Psoas muscle (tissue), 8 donors: ENCODE measurements at places on chromosomes 16 and 17. TPM values are rescaled to one million over a fixed set of nuclear protein-coding genes. Genes with fewer than 3 reads are reported as not detected.
A peak's percentile ranks its signal among the peaks of the same experiment; 100 is the strongest.

LGALS9B gene
- not detected for total RNA-seq

SPNS2 gene
- total RNA-seq, result 3.5 TPM

DNA sequence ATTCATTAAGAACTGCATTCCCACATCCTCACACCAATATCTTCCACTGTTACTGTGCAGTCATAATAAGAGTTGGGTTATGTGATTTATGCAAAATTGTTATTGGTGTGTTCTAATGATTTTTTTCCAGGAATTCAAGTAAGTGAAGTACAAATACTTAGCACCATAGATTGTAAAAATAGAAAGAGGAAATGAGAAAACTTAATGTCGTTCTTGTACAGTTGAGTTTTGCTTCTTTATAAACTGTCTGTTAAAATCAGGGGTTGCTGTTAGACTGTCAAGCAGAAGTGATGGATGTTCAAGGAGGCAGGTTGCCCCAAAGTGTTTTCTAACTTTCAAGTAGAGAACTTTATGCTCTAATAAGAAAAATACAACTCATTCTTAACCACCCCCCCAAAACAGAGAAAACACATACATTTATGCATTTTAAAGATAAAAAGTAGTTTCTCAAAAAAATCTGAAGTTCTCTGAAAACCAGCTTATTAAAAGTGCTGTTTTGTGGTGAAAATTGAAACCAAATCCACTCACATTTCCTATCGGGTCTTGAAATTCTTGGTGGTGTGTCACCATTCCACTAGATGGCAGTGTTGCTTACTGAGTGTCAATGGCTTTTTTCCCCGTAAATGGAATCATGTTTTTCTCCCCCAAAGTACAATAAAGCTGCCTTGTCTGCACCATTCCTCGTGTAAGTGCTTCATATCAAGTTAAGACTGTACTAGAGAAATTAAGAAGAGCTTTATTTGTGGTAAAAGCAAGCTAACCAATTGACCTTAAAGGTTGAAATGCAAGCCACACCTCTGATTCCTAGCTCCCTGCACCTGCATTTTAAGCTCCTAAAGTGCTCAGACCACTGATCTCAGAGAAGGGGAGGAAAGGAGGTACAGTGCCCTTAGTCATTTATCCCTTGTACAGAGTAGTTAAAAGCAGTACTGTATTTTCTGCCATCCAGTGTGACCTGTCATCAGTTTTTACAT lies 4.7 kb upstream of the IGSF6 start:
- DNase-seq, result no peak

DNA sequence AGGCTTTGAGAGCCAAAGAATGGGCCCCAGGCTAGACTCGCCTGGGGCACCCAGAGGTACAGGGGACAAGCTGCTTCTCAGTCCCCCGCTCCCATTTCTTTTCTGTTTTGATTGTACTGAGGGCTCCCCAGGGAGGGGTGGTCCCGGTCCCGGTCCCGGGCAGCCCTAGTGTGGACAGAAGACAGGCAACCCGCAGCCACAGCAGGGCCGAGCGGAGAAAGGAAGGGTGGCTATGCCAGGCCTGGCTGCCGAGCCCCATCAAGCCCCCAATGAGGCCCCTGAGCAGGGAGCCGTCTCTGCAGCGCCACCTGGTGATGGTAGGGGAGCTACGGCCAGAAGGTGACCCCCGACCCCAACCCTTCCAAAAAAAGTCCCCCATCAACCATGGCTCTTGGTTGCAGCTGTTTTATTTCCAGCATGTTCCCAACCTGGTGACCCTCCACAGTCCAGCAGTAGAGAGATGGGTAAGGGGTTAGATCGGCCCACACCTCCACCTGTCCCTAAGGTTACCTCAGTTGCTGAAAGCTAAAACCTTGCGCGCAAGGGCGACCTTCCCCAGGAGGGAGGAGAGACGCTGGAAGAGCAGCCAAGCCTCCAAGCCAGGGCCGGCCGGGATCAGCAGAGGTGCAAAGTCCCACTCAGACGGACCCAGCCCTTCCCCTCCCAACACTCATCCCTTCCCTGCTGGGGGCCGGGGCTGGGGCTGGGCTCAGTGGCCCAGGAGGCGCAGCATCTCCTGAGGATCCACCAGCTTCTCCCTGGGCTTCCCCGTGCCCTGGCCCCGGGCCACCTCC lies 2.6 kb upstream of the GRIN2C start:
- DNase-seq, result peak; percentile 80
